ENCODE measurements at places on chromosomes 2 and 18.
A peak's percentile ranks its signal among the peaks of the same experiment; 100 is the strongest.

DNA sequence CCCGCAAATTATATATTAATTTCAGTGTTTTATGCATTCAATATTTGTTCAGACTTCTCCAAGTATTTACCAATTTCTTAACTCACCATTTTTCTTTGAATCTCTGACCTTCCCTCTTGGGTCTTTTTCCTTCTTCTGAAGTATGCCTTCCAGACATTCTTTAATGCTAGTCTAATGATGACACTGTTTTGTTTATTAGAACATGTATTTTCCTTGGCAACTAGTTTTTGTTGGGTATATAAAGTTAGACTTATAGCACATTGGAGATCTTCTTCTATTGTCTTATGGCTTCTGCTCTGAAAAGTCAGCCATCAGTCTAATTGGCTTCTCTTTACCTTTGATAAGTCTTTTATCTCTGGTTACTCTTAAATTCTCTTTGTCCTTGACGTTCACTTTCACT is 423.2 kb upstream of the NRP2 start:
- DNase-seq = no peak

GRCh38 chr2:86645752-86646151 is 22.1 kb upstream of the RNF103 start:
- DNase-seq = no peak

DNA sequence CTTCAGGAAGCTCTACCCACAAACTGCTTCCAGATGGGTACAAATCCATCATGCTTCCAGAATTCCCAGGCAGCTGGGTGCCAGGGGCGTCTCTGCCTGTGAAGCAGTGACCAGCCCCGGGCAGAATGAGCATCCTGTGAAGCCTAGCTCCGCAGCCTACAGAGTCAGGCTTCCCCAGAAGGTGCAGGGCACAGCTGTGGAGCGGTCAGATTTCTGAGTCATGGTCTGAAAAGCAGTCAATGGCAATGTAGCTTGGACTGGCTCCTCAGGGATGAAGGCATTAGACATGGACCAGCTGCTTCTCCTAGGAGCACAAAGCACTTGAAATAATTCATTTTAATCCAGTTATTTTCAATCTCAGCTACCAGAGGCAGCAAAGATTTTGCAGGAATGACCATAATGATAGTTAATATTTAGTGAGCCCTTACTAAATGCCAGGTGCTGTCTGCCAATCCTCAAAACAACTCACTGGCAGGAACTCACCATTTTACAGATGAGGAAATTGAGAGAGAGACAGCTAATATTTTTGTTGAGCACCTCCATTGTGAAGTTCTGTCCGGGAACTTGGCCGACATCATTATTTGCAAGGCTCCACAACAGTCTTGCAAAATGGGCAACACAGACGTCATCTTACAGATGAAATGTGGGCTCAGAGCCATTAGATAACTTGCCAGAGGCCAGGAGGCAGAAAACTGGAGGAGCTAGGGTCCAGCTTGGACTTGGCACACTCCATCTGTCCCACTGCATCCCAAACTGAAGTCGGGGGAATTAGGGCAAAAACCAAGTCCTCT is 31.7 kb downstream of the ACMSD start:
- peak; percentile 55 for DNase-seq

DNA sequence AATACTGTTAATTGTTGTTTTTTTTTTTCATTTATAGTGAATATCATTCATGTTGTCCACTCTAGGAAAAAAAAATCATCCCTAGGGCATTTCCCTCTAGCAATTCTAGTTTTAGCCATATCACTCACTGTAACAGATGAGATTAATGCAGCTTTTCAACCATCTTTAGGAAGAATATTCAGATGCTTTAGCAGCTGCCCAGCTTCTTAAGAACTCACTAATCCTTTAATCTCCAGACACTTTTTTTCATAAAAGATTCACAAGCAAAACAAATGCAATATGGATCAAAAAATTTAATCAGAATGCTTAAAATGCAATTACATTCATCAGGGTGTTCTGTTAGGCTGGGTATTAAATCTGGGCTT is 692.6 kb downstream of the ERBB4 start:
- DNase-seq = no peak

GRCh38 chr18:416930-417329 is 83.6 kb downstream of the COLEC12 start:
- no peak for DNase-seq

Measured in AG04450 (cell line).